HepG2 (cell line): ENCODE measurements at places on chromosomes 16 and 17. TPM values are rescaled to one million over a fixed set of nuclear protein-coding genes. Genes with fewer than 3 reads are reported as not detected.
A peak's percentile ranks its signal among the peaks of the same experiment; 100 is the strongest.

GRCh38 chr17:45394913-45395568 lies 37.6 kb downstream of the ARHGAP27 start:
- DNase-seq = peak; percentile 72

DNA sequence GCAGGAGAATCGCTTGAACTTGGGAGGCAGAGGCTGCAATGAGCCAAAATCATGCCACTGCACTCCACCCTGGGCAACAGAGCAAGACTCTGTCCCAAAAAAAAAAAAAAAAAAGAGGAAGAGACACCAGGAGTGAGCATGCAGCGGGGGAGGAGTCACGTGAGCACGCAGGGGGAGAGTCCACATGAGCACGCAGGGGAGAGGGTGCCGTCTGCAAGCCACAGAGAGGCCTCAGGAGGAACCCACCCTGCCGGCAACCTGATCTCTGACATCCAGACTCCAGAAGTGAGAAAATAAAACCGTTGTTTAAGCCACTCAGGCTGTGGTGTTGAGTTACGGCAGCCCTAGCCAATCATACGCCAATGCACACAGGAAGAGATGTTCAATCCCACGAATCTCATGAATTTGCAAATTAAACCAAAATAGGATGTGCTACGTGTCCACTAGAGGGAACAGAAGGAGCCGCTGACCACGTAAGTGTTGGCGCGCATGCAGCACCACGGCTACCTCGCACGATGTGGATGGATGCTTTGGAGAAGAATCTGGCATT lies 42.2 kb downstream of the CCDC57 start:
- DNase-seq = no peak

RNU2-1 gene
- not detected in 2 replicates for total RNA-seq

DNA sequence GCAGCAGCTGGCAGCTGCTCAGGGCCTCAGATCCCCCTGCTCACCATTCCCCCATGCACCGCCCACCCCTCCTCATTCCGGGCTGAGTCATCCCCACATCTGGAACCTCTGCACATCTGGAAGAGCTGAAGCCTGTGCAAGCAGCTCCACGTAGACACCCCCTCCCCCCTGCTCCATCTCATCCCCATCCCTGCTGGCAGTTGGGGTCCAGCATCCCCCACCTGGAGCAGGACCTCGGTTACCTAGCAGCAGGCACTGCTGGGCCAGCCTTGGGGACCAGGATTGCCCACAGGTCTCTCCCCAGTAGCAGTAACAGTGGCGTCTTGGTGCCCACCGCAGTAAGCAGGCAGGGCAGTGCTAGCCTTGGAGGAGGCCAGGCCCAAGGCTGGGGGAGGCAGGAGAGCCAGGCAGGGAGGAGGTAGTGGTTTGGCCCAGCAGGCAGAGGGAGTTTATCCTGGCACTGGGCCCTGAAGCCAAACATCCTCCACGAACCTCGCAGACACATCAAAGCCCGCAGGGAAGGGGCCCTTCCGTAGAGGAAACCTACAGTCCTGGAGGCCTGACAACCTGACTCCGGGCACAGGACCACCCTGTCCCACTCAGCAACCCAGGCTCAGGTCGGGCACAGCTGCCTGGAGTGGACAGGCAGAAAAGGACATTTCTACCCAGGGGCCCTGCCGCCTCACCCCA lies 7.7 kb upstream of the TMEM92 start:
- peak; percentile 53 for DNase-seq

- no peak for DNase-seq
Observed at GRCh38 chr17:48597778-48598631, 4.4 kb upstream of the HOXB5 start.

GRCh38 chr17:80101946-80102663 lies 724 bp downstream of the GAA start:
- DNase-seq = peak; percentile 30

KRTAP4-4 gene
- total RNA-seq = not detected in 2 replicates

GRCh38 chr17:21163101-21163500 lies 36.3 kb downstream of the DHRS7B start:
- DNase-seq = no peak

- no peak for DNase-seq
Observed at GRCh38 chr17:5282642-5283217, 646 bp downstream of the RABEP1 start.

DNA sequence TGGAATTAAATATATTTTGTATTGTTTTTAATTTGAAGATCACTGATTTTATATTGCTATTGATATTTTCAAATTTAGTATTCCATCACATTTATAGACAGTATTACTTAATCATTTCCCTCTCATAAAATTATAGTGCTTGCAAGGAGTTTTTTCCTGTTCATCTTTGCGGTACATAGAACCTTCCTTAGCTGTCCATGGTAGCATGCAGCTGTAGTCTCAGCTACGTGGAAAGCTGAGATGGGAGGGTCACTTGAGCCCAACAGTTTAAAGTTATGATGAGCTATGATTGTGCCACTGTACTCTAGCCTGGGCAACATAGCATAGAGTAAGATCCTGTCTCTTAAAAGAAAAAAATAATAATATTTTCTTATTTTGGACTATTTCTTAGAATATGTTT lies 215.8 kb upstream of the CHMP6 start:
- no peak for DNase-seq

- no peak for DNase-seq
Observed at GRCh38 chr17:82096709-82097183, 1.3 kb downstream of the FASN start.

DNA sequence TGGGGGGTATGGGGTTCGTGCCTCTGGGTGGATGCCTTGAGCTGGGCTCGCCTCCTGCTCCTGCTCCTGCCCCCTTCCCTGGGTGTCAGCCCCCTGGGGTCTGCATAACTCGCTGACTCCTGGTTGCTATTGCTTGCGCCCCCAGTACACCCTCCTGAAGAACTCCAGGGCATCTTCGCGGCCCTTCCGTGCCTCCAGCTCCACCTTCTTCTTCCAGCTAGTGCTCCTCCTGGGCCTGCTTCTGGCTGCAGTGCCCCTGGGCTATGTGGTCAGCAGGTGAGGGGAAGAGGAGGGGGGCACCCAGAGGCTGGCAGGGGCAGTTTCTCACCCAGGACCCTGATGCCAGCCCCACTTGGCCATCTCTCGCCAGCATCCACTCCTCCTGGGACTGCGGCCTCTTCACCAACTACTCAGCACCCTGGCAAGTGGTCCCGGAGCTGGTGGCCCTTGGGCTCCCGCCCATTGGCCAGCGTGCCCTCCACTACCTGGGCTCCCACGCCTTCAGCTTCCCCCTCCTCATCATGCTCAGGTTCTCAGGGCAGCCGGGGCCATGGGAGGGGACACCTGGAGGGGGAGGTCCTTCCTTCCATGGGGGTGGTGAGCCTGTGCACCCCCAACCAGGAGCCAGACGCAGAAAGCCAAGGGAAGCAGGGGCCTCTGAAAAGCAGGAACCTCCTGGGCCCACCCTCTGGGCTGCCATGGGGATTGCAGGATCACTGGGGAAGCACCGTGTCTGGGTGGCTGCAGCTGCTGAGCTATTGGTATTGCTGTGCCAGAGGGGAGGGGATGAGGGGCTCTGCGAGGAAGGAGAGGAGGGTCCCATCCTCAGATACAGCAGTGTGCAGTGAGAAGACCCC lies 7.8 kb upstream of the C17orf99 start:
- no peak for DNase-seq

DNA sequence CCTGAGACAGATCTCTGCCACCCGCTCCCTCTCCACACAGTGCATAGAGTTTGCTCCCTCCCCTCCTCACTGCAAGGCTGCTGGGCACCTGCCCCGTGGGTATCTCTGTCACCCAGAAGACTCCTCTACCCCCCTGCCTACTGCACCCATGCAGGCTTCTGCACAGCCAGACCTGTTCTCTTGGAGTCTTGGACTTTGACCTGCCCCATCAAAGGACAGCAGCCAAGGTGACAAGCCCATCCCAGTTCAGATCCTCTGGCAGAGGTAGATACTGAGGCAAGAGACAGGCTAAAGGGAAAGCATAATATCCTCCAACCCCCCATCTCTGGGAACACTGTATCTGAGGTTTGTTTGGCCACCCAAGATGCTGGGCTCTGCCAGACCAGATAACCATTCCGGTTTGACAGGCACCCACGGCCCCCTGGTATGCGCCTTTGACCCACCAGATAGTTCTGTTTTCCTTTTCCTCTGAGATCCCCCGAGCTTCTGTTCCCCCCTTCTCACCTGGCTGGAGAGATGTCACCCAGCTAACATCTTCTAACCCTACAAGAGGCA lies 239.6 kb downstream of the SOX9 start:
- DNase-seq = peak; percentile 29

STAT5B gene
- total RNA-seq = 17.2 and 21.0 TPM in 2 replicates

GJC1 gene
- 1.7 and 2.0 TPM in 2 replicates for total RNA-seq

GRCh38 chr17:57569853-57570252 lies 175.2 kb downstream of the CCDC182 start:
- DNase-seq = no peak

GRCh38 chr16:29820730-29821642 lies 724 bp downstream of the MVP start:
- no peak for DNase-seq
